Left lung (tissue), 14 donors: ENCODE measurements at places on chromosomes 5 and 9.

- DNase-seq = no peak
These were observed 333.3 kb upstream of the GRIA1 start for GRCh38 chr5:153157156-153157555.

GRCh38 chr9:30160570-30160969 lies 2223.9 kb upstream of the ACO1 start:
- DNase-seq = no peak

DNA sequence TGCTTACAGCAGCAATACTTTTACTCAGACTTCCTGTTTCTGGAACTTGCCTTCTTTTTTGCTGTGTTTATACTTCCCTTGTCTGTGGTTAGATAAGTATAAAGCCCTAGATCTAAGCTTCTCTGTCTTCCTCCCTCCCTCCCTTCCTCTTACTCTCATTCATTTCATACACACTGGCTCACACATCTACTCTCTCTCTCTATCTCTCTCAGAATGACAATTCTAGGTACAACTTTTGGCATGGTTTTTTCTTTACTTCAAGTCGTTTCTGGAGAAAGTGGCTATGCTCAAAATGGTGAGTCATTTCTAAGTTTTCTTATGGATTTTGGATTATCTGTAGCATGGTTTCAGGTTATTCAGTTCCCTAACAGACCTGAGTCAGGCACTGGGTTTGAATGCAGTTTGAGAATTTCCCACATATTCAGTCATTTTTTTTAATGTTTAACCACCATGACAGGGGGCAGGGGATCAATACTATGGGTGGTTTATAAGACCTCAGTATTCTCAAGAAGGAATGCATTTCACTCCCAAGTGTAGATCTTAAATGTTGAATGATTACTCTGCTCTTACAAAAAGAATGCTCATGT lies at the start of gene IL7R:
IL7R (plus strand) TSS at position 127 of the 587 bp plus-strand sequence; CDS start at position 214, 87 bp downstream.
- no peak for DNase-seq

DNA sequence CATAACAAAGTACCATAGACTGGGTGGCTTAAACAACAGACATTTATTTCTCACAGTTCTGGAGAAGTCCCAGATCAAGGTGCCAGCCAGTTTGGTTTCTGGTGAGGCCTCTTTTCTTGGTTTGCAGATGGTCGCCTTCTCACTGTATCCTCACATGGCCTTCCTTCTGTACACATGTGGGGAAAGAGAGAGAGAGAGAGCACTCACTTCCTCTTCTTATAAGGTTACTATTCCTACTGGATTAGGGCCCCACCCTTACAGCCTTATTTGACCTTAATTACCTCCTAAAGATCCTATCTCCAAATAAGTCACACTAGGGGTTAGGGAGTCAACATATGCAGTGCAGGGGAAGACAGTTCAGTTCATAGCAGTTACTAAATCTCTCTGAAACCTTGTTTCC lies 205.6 kb upstream of the GDNF start:
- no peak for DNase-seq

- no peak for DNase-seq
These were observed 53.1 kb downstream of the RETREG1 start for GRCh38 chr5:16563686-16564085.
